NCI-H460 (cell line): ENCODE measurements at places on chromosomes 16 and 17. TPM values are rescaled to one million over a fixed set of nuclear protein-coding genes. Genes with fewer than 3 reads are reported as not detected.

Gene XPO6
- total RNA-seq: 98.1 and 110 TPM in 2 replicates

Gene TBC1D3K
- total RNA-seq: not detected in 2 replicates

Gene POLR3K
- 12.6 and 13.3 TPM in 2 replicates for total RNA-seq

DNA sequence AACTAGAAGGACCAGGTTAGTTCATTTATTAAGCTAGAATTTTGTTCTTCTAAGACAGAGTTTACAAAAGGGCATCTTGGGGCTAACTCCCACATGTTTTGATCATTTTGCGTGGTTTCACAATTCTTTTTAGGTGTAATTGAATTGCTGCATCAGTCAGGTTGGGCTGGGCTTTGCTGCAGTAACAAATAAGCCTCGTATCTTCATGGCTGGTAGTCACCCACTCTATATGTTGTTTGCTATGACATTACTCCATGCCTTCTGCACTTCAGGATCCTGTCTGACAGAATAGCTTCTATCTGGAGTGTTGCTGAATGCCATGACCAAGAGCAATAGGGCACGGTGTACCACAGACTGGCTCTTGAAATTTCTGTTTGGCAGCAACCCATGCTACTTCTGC lies 10.6 kb upstream of the IRX3 start:
- DNase-seq: no peak

GRCh38 chr16:89346869-89347268 lies 129.4 kb downstream of the ZNF778 start:
- DNase-seq: no peak

- DNase-seq: no peak
These were observed 863 bp downstream of the CASKIN1 start for GRCh38 chr16:2195322-2196161.

- DNase-seq: no peak
These were observed 5.4 kb downstream of the CTRL start for GRCh38 chr16:67926181-67926750.

DNA sequence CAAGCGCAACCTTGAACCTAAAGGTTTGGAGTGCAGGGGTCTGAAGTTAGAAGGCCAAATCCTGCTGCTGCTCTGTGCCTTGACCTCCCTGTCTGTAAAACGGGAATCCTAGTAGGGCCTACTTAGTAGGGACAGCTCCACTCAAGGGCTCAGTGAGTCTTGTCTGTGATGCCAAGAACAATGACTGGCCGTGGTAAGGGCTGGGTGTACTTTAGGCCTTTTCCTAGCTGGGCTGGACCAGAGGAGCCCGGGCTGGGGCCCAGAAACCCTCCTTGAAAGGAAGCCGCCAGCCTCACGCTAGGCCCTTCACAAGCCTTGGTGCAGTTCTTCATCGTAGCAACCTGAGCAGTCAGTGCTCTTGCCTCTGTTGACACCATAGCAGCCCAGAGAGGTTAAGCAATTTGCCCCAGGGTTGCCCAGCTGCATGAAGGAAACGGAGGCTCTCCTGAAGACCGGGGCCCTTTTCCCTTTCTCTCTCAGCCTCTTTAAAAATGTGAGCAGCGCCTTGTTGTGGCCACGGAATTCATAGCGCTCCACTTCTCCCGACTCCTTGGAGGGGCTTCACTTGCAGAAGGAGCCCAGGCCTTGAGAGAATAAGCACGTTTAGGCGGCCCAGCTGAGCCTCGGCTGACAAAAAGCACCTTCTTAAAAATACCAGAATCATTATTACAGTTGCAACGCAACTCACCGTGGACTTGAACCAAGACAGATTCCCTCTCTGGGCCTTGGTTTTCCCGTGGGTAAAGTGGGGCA lies 4.4 kb downstream of the NECAB2 start:
- DNase-seq: no peak

- DNase-seq: no peak
These were observed 8.1 kb downstream of the GPRC5B start for GRCh38 chr16:19876501-19877059.

DNA sequence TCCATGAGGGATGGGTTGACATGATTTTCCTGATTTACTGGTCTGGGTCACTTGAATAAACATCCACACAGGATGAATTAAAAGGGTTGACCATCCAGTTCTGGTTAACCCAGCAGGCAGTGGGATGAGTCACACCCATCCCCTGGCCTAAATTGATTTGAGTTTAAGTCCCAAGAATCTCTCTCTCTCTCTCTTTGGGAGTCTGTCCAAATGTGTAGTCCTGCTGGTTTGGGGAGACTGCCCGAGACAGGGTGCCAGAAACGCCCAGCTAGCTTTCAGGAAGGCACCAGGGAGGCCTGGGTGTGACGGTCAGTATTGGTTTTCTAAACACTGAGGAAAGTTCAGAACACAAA lies 38.8 kb downstream of the SCPEP1 start:
- DNase-seq: no peak

DNA sequence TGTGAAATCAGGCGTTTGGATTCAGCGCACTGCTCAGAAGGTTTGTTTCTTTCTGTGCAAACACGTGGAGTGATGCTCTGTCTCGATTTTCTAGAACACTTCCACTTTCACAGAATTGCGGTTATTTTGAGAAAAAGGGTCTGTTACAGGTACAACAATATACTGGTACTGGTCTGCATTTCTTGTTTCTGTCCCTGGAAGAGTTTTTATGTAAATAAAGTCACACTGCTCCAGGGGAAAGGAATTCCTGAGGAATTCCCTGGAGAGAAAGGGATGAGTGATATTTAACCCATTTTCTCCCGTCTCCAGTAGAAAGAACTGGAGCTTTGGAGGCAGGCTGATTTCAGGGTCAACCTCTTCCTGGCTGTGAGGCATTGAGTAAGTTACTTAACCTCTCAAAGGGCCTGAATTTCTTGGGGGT lies 16.2 kb upstream of the RMI2 start:
- DNase-seq: no peak

DNA sequence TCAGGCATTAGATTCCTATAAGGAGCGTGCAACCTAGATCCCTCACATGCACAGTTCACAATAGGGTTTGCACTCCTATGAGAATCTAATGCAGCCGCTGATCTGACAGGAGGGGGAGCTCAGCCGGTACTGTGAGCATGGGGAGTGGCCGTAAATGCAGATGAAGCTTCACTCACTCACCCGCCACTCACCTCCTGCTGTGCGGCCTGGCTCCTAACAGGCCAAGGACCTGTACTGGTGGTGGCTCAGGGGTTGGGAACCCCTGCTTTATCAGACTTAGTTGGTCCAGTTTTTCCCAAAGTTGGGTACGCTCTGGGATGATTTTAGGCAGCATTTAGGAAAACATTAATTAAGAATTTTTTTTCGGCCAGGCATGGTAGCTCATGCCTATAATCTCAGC lies 103.8 kb downstream of the MARF1 start:
- peak; percentile 26 for DNase-seq

DNA sequence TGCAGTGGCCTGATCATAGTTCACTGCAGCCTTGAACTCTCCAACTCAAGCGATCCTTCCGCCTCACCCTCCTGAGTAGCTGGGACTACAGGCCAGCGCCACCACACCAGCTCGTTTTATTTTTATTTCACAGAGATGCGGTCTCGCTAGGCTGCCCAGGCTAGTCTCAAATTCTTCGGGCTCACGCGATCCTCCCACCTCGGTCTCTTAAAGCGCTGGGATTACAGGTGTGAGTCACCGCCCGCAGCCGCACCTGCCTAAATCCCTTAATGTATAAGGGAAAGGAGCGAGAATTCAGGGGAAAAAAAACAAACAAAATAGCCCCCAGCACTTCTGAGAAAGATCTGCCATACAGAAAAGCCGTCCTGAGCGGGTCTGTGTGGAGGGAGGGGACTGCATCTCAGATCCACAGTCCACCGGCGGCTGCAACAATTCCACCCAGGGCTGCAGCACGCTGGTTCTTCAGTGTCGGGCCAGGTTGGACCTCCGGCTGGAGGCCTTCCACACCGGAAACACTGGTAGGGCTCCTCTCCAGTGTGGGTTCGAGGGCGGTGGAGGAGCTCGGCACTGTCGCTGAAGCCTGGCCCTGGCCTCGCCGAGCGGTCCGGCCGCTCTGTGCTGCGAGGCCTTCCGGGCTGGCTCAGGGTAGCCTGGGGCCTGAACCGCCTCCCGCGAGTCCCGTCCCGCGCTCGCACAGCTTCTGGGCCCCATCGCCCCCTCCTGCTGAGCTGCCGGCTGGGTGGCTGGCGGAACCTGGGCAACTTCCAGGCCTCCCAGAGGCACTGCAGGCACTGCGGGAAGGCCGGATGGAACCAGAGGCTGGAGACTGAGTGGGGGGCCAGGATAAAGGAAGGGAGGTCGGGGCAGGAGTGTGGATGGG lies 7.0 kb downstream of the ZNF843 start:
- DNase-seq: no peak

DNA sequence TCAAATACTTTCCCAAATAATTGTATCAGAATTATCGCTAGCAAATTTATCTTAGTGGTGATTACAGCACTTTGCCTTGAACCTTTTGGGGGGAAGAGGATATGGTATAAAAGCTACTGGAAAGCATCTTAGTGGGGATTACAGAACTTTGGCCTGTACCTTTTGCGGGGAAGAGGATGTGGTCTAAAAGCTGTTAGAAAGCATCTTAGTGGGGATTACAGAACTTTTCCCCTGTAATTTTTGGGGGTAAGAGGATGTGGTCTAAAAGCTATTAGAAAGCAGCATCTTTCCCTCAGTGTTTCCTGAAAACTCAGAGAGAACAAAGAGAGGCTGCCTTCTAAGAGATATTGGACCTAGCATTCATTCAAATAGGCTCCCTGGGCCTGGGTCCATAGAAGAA lies 4.1 kb downstream of the SLFN12 start:
- DNase-seq: no peak

DNA sequence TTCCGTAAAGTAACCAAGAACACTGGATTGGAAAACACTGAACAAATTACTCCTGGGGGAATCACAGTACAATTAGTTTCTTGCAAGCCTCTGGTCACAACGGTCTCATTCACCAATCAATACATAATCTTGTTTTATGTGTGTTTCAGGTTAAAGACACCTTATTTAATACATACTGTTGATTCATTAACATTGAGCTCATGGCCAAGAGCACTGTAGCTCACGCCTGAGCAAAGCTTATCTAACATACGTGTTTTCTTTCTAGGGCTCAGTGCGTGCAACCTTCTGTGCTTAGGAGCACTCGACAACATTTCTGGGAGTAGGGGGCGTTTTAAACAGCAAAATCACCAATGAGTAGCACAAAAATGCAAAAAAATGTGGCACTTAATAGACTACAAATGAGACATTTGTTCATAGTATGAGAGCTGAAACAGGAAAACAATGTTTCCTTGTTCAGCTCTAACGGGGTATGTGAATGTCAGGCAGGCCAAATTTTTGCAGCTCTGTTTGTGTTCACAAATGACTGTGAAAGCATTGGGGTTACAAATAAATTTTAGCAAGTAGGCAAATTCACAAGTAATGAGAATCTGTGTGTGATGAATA lies 206.2 kb downstream of the CNTNAP4 start:
- DNase-seq: no peak

DNA sequence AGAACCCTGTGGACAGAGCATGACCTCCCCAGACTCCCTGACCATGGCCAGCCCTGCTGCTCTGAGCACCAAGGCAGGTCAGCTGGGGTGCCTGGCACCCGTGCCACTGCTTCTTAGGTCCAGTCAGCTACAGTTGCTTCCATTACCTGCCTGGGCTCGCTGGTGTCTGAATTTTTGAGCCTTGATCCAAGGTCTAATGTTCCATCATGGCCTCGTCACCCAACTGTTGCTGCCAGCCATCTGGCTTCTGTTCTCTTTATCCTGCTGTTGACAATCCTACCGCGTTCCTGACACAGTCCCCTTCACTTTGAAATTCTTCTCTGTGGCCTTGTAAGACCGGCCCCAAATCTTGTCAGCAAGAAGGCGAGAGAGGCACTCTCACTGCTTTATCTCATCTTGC lies 16.7 kb downstream of the GLYR1 start:
- DNase-seq: no peak

GRCh38 chr17:45035848-45036247 lies 15.6 kb downstream of the DCAKD start:
- no peak for DNase-seq

DNA sequence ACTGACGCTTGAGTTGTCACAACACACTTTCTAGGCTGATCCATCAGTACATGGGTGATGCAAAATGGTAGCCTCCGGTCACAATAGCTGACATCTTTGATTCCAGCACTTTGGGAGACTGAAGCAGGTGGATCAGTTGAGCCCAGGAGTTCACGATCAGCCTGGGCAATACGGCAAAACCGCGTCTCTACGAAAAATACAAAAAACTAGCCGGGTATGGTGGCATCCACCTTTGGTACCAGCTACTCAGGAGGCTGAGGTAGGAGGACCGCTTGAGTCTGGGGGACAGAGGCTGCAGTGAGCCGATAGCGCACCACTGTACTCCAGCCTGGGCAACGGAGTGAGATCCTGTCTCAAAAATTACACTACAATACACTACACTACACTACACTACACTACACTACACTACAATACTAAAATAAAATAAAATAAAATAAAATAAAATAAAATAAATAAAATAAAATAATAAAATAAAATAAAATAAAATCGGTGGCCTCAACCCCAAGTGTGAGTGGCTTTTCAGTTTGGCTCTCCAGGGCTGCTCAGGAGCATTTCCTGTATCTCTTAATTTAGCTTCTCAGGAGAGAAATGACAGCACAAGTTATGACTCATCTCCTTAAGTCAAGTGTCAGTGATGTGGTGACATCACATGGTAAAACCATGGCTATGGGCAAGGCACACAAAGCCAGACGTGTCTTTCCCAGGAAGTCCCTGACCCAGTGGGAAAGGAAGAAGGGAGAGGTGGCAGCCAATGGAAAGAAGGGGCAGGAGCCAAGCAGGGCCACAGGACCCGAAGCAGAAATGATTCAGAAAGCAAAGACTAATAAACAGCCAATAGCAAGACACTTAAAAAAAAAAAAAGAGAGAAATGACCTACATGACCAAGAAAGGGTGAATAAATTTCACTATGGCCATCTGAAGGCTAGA lies 75.3 kb upstream of the TBC1D3K start:
- DNase-seq: peak; percentile 76

- peak; percentile 60 for DNase-seq
These were observed 36.6 kb upstream of the EMP2 start for GRCh38 chr16:10616756-10617640.

- DNase-seq: peak; percentile 65
These were observed 3.9 kb downstream of the HS3ST3A1 start for GRCh38 chr17:13597723-13598347.

DNA sequence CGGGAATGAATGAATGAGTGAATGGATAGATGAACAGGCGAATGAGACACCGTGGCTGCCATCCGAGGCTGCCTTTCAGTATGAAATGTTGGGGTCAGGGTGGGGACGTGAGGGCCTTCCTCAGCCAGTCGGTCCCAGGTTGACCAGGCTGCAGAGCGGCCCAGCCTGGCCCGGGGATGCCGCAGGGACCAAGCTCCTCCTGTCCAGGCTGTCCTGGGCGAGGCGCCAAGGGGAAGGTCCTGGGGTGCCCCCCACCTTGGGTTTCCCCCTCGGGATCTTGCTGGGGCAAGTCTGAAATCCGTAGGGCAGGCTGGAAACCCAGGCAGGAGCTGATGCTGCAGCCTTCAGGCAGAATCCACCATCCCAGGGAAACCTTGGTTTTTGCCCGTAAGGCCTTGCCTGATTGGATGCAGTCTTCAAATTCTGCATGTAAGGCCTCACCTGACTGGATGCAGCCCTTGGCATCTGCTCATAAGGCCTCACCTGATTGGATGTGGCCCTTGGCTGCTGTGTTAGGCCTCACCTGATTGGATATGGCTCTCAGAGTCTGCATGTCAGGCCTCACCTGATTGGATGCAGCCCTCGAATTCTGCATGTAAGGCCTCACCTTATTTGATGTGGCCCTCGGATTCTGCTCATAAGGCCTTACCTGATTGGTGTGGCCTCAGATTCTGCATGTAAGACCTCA lies 61.7 kb upstream of the ZNF469 start:
- no peak for DNase-seq
